Pons (tissue), 1 donor: ENCODE measurements at places on chromosomes 16 and 17.

DNA sequence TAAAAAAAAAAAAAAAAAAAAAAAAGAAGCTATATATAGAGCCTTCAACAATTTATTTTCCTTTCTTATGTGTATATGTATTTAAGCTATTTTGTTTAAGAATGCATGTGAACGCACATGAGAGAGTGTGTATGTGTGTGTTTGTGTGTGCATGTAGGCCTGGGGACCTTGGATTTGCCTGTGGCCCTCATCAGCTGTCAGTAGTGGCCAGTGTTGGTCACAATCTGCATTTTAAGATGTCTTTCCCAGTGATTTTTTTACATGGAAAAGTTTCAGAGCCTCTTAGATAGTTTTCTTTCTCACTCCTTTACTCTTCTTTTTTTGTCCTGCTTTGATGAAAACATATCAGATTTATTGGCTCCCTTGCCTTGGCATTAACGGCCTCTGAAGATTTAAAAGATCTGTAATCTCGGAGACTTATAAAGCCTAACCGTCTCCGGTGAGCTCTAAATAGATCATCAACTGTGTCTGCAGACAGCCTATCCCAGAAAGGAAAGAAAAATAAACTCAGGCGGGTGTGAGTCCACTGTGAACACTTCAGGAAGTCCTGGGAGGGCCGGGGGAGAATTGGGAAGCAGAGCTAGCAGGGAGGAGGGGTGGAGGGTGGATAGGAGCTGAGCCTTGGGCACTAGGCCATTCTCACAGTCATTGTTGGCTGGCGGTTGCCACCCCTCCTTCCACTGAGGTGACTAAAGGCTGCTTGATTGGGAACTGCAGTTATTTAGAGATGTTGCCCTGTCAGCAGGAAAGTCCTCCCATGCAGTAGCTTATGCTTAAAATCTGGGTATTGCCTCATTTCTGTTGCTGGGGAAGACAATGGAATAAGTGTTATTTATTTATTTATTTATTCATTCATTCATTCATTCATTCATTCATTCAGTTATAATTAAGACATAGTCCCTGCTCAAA is 86.8 kb downstream of the WWP2 start:
- peak; percentile 65 for DNase-seq

DNA sequence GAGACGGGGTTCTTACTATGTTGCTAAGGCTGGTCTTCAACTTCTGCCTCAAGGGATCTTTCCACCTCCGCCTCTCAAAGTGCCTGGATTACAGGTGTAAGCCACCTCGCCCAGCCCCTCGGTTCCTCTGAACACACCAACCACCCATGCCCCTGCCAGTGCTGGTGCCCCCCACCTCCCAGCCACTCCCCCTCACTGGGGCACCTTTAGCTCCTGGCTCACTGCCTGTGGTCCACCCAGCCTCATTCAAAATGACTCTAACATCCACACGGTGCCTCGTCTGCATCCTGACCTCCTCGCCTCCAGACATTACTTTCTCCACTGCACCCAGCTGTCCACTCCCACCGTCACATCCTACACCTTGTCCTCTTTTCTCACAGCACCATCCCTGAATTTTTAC is 55.3 kb downstream of the ARHGAP27 start:
- no peak for DNase-seq

DNA sequence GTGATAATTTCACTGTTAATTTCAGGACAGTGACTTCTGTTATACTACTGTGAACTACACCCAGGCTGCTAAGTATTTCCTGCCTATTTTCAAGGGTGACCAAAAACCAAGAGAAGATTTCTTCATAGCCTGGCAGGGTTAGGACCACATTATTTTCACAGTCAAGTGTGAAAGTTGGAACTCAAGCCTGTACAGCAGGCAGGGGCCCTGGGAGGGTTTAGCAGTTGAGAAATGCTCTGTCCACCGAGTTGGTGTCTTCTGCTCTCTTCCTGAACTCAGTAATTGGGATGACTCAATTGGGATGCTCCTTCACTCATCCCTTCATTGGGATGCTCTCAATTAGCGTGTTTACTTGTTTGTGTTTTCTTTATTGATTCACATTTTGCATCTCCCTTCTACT is 347.3 kb upstream of the CDH11 start:
- DNase-seq: no peak

DNA sequence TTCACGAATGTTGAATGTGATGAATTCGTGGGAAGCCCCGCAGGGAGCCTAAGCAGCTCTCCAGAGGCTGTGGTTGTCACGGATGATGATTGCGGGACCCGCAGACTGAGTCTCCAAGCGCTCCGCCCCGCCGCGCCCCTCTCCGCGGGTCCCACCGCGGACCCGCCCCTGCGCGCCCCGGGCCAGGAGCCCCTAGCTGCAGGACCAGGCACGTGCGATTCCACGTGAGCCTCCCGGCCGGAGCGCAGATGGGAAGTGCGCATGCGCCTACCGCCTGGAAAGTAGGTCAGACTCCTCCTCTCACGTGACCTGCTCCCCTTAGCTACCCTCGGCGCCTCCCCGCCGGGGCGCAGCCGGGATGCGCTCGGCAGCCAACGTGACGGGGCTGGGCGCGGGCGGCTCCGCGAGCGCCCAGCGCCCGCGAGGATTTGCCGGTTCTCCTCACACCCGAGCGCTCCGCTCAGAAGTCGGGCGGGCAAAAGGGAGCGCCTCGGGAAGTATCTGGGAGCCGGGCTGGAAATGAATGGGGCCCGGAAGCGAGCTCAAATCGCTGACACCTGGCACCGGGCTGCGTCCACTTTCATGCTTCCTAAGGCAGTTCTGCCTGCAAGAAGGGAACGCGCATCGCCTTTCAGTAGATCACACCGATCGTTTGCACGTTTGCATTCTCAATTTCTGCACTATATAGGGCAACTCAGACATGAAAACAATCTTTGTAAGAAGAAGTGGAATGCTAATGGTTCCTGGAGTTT is 26.4 kb upstream of the HLF start:
- DNase-seq: peak; percentile 95

- DNase-seq: no peak
These were observed 12.0 kb downstream of the ACE start for GRCh38 chr17:63488851-63489250.

DNA sequence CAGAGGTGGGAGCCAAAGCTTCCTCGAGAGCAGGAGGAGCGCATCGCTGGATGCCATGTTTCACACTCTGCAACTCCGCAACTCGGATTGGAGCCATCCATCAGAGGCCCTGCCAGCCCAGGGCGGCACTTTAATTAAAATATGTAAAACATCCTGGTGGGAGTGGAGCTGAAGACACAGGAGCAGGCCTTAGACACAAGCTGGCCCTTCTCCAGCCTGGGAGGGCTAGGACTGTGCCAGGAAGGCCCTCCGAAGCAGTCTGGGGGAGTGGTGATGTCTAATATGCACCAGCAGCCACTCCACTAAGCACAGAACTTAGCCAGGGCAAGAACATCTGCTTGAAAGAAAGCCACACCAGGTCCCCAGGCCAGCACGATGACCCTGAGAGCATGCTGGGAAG is 5.8 kb upstream of the CCDC182 start:
- no peak for DNase-seq

DNA sequence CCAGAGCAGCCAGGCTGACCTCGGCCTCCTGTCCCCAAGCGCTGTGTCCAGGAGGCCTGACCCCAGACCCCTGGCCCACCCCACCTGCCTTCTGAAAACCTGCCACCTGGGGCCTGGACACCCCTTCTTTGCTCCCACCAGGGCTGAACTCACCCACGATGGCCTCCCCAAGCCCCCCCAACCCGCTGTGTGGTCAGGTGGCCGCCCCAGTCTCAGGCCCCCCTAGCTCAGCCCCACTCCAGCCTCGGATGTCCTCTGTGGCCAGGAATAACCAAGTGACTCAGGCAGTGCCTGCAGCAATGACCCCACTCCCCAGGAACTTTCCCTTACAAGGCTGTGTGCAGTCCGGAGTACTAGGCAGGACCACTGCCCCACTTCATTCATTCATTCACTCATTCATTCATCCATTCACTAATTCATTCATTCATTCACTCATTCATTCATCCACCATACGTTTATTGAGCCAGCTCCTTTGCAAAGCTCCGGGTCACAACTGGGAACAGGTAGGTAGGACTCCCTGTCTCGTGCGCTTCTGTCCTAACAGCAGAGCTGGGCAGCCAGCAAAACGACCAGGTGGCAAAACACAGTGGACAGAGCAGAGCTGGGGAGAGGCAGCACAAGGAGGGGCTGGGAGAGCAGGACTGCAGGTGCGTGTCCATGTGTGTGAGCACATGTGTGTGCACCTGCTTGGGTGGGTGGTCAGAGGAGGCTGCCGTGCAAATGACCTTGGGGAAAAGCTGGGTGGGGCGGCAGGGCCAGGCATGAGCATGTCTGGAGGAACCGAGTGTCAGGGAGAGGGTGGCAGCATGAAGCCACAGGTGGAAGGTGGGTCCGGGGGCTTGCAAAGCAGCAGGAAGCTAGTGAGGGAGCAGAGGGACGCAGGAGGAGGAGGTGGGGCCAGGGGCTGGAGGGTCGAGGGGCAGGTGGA is 75.8 kb upstream of the CBX4 start:
- no peak for DNase-seq

- DNase-seq: peak; percentile 42
These were observed 555.8 kb downstream of the RBFOX1 start for GRCh38 chr16:7888411-7888810.

GRCh38 chr17:310111-311010 is 42.2 kb downstream of the RPH3AL start:
- no peak for DNase-seq

GRCh38 chr16:14346278-14347142 is 275.4 kb downstream of the MRTFB start:
- DNase-seq: no peak

DNA sequence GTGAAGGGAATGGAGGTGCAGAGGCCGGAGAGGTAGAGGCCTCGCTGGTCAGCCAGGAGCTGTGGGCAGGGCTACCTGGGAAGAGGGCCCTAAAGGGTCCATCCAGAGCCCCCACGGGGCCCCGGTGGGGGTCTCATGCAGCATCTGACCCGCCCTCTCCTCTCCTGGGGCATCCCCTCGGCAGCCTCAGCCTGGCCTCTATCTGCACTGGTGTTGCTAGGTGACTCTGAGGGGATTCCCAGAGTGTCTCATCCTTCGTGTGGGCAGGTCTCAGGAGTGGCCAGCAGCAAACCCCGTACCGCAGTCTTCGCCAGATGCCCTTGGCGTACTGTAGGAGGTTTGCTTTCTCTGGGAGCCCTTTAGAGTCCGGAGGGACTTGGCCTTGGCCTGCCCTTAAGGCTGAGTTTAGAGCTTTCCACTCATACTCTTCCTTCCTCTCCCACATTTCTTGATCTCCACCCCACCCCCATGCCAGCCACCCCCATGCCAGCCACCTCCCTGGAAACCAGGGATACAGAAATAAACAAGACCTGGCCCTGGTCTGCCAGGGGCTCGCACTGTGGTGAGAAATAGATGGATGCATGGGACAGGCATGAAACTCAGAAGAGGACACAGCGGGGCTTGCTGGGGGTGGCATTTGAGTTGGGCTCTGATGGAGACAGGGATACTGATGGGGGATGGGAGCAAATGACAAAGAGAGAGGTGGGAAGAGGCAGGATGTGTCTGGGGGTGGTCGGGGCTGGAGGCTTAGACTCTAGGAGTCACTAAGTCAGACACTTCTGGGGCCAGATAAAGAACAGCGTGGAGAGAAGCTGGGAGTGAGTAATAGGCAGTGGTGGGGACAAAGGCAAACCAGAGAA is 9.9 kb downstream of the SLC5A10 start:
- DNase-seq: no peak

GRCh38 chr16:73172973-73173709 is 125.2 kb upstream of the ZFHX3 start:
- DNase-seq: no peak

DNA sequence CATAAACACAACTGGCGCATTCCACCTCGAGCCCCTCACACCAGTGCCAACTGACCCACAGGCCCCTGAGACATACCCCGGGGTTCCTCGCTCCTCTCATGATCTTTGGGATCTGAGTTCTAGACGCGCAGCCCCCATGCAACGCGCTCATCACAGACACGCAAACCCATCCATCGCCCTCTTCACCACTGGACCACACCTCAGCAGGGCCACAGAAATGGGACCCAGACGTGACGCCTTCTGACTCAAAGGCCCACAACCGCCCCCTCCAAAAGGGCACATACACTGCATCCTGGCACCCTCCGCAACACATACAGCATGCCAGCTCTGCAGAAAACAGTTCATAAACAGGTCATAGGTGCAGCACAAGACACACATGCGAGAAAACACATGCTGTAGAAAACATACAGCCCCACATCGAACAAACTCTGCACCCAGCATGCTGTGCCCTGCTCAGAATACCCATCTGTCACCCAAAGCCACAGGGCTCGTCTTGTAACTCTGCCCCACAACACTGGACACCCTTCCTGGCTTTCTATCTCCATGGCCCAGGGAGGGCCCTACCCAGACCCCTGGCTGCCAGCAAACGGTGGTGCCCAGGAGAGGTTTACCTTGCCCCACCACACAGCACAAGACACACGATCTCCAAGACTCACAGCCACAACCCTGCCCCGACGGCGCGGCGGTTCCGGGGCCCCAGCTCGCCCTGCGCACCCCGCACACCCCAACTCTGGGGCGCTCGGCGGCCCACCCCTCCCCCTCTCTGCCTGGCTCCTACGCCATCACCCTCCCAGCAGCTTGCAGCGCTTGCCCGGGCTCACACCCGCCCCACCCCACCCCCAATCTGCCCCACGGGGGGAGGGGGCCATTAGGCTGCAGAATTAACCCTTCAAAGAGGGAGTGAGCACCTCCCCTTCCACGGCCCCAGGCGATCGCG is 887 bp downstream of the ZBTB4 start:
- DNase-seq: peak; percentile 43

GRCh38 chr16:21163576-21163975 is 5.1 kb downstream of the LDAF1 start:
- DNase-seq: no peak

- no peak for DNase-seq
These were observed 19.1 kb upstream of the KPNB1 start for GRCh38 chr17:47630614-47631013.

- DNase-seq: no peak
These were observed 17.5 kb downstream of the HS3ST4 start for GRCh38 chr16:25709213-25709612.

GRCh38 chr17:9900044-9900594 is 5.0 kb downstream of the RCVRN start:
- DNase-seq: no peak

- no peak for DNase-seq
These were observed 26.8 kb downstream of the ITGAM start for GRCh38 chr16:31286421-31287032.

DNA sequence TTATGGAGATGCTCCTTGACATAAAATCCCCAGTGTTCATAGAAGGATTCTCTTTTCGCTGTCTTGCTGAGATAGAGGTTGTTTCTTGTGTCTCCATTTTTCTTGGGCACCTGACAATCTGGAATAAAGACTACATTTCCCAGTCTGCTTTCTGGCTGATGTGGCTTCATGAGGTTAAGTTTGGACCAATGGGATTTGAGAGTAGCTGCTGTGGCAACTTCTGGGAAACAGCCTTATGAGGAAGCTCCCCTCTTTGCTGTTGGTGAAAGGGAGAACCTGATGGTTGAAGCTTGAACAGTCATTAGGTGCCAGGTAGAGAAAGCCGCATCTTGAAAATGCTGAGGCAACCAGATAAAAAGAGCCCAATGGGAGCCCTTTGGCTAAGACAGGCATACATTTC is 24.4 kb downstream of the HS3ST4 start:
- peak; percentile 50 for DNase-seq
